NCI-H1105 (cell line): ENCODE measurements at places on chromosomes 7 and 10.

DNA sequence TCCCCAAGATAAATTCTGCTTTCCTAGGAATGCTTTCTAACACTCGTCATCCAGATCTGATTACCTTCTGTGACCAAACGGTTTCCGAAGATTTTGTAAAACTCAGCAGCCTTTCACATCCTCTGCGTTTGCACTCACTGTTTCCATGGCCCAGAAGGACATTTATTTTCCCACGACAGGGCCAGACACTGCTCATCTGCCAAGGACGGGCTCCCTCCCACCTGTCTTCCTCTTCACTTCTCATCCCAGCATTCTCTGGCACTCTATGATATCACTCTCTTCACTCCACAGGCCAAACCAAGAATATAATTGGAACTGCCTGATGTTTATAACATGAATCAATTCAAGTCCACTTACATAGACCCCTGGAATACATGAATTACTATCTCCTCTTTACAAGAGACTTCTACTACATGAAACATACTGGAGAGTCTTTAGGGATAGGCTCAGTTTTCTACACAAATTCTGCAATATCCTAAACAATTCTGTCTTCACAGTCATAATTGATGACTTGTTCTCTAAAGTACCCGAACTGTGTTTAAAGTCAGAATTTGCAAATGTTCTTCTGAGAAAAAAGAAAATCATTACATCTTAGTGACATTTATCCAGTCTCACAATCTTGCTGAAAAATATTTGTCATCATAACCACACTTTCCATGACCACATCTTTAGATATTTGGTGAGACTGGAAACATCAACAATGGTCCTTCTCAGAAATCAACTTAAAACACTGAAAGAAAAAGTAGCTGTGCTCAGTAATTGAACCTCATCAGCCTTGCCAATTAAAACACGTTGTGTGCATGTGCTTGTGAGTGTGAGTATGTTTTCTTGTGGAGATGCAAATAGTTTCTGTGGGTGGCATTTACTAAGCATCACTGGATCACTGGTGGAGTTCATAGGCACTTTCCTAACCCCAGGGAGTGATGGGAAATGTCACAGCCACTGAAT is 79.5 kb upstream of the PRSS58 start:
- DNase-seq, result no peak

- no peak for DNase-seq
Measured at GRCh38 chr7:35987016-35987415, 166.0 kb upstream of the EEPD1 start.

- DNase-seq, result no peak
Measured at GRCh38 chr7:32068411-32069101, 1.7 kb downstream of the PDE1C start.

GRCh38 chr10:29849126-29849833 is 210.1 kb downstream of the JCAD start:
- DNase-seq, result no peak

DNA sequence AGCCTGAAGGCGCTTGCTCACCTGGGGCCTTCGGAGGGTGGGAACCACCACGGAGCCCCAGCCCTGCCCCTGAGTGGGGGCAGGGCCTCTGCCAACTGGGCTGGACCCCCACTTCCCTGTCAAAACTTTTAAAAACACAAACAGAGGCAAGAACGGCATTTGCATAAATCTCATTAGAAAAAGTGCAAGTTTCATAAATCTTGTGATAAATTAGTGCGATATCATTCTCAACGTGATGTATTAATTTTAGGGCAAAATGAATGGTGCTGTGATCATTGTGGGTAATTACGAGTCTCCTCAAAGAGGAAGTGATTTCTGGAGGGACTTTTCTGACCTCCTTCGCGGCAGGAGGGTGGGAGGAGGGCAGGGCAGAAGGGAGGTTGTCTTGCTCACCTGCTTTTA is 98.3 kb downstream of the CDH23 start:
- DNase-seq, result no peak

GRCh38 chr10:34406463-34407323 is 408.4 kb downstream of the PARD3 start:
- DNase-seq, result no peak
